AG09319 (cell line): ENCODE measurements at places on chromosomes 1 and 21.

DNA sequence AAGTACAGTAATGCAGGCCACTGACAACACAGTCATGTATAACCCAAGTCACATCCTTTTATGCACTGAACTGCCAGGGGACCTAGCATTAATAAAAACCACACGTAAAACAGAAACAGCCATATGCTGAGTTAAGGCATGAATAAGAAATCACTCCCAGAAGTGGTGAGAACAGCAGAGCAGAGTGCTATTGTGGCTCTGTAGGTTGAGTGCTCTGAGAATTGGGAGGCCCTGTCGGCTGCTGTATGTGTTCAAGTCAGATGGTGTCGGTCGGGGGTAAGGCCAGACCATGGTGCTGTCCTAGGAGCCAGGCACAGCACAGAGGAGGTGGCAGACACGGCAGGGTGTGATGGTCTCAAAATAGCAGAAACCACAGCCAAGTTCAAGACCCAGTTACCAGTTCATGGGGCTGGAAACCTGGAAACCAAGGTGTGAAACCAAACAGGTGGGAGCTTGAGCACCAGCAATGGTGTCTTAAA is 126.6 kb upstream of the COA6 start:
- DNase-seq: no peak

GRCh38 chr1:228164561-228165371 is 838 bp upstream of the IBA57 start:
- no peak for DNase-seq

- DNase-seq: no peak
These were observed 69.1 kb downstream of the HSF2BP start for GRCh38 chr21:43590194-43590593.

GRCh38 chr1:161763522-161764098 is 2.5 kb upstream of the ATF6 start:
- no peak for DNase-seq

DNA sequence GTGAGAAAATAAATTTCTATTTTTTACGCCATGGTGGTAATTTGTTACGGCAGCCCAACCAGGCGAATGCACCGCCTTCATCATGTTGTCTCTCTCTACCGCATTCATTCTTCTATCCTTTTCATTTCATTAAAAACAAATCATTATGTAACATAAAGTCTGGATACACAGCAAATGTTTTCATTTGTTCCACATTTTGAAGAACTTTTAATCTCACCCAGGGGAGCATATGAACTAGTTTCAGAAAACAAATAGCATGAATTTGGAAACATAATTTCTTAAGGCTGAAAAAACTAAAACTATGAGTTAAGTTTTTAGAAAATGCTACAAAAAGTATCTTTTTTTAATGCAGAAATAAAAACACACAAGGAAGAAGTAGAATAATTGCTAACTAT is 11.2 kb upstream of the OR2B11 start:
- DNase-seq: no peak
